Omental fat pad (tissue), 4 donors: ENCODE measurements at places on chromosomes 4 and X. TPM values are rescaled to one million over a fixed set of nuclear protein-coding genes. Genes with fewer than 3 reads are reported as not detected.

DNA sequence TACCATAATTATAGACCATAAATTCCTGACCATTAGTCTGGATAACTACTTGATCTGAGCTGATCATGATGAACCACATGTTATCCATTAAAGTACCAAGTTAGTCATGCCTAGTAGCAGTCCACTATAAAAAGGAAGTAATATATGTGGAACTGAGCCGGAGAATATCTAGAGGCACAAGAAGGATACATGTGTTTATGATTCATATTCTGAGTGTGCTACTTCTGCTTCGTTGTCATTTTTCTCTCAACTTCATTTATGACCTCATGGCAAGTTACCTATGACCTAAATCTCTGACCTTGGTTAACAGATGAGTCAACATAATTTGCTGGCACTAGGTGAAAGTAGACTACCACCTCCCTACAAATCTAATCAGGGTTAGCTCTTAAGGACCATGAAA lies 56.5 kb upstream of the ANKRD17 start:
- DNase-seq = no peak

Gene SULT1B1
- 1.0 TPM for total RNA-seq

Gene LRAT
- 2.4 TPM for total RNA-seq

Gene CCDC110
- total RNA-seq = 0.47 TPM

DNA sequence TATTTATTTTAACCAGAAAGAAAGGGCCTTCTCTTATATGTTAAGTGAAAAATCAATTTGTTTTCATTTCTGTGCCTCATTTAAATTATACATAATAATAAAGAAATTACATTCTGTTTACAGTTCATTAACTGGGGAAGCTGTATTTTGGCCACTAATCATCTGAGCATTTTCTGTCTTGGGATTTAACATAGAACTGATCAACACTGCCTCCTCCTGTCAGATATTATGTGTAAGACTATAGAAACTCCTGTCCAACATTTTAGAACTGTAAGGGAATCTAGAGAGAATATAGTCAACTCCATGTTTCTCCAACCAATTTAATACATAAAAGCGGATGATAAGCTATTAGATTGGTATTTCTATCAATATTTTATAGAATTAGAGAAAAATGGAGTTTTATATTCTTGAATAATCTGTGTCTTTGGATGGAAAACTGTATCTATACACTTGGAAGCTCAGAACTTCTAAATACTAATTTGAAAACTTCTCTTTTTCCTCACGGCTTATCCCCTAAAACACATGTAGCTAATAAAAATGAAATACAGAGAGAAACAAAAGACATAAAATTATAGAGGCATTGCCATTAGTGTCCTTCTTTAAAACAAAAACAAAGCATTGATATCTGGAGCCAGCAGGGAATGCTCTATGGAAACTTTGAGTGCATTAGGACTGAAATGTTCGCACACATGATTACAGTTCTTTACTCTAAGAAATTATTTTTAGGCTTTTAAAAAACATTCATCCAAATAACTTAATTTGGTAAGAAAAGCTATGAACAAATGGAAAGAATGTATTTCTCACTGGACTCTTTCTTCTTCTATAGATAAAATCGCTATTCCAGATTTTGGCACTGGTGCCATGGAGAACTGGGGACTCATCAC lies 33.1 kb downstream of the ENPEP start:
- DNase-seq = no peak

DNA sequence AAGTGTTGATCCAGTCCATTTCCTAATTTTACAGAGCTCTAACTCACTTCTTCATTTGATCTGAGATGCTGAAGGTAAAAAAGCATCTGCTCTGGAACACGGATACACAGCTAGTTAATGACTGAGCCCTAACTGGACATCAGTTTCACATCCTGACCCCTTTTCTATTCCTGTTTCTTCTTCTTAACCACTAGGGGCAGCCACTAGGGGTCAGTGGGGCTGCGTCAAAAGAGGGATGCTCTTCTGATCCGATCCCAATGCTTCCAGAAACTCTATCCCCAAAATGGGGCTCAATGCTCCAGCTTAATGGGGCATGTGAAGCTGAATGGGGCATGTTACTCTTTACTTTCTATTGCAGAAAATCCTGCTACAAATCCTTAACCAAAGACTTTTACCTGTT lies 33.4 kb upstream of the PHKA2 start:
- no peak for DNase-seq

Gene CT83
- not detected for total RNA-seq

Gene HSFX3
- not detected for total RNA-seq

DNA sequence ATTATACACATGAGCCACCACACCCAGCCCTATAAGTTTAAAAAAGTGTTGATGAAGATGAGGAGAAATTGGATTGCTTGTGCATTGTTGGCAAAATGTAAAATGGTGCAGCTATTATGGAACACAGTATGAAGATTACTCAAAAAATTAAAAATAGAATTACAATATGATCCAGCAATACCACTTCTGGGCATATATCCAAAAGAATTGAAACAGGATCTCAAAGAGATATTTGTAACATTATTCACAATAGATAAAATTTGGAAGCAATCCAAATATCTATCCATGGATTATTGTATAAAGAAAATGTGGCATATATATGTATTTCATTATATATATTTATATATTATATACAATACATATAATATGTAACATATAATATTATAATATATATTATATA lies 515.6 kb upstream of the GNPDA2 start:
- DNase-seq = no peak

Gene GC
- total RNA-seq = not detected

DNA sequence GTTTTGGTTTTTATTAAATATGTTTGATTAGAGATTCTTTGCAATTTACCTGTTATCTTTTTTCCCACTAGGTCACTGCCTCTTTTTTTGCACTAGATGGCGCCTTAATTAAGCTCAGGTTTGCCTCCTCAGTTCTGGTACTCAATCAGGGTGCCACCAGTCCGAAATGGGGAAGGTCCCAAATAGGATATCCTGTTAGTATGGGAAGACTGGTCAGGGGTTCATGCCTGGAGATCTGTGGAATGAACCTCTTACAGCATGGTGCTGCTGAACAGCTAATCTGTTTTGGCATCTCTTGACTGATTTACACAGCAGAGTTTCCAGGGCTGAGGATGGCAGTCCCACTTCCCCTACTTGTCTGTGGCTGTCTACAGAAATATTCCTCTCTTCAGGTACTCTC lies 24.2 kb upstream of the VSIG1 start:
- no peak for DNase-seq

- no peak for DNase-seq
Measured at GRCh38 chr4:66357316-66357715, 687.0 kb upstream of the EPHA5 start.

DNA sequence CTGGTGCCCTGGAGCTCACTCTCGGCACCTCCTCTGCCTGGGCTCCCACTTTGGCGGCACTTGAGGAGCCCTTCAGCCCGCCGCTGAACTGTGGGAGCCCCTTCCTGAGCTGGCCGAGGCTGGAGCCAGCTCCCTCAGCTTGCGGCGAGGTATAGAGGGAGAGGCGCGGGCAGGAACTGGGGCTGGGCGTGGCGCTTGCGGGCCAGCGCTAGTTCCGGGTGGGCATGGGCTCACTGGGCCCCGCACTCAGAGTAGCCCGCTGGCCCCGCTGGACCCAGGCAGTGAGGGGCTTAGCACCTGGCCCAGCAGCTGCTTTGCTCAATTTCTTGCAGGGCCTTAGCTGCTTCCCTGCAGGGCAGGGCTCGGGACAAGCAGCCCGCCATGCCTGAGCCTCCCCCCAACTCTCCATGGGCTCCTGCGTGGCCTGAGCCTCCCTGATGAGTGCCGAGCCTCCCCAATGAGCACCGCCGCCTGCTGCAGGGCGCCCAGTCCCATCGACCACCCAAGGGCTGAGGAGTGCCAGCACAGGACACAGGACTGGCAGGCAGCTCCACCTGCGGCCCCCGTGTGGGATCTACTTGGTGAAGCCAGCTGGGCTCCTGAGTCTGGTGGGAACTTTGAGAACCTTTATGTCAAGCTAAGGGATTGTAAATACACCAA lies 26.7 kb upstream of the FAM90A26 start:
- DNase-seq = no peak

Gene GAGE12H
- not detected for total RNA-seq

- DNase-seq = no peak
Measured at GRCh38 chr4:26213317-26213716, 107.5 kb upstream of the RBPJ start.

Gene GIMD1
- not detected for total RNA-seq

GRCh38 chr4:151103758-151104157 lies 4.3 kb downstream of the RPS3A start:
- no peak for DNase-seq

DNA sequence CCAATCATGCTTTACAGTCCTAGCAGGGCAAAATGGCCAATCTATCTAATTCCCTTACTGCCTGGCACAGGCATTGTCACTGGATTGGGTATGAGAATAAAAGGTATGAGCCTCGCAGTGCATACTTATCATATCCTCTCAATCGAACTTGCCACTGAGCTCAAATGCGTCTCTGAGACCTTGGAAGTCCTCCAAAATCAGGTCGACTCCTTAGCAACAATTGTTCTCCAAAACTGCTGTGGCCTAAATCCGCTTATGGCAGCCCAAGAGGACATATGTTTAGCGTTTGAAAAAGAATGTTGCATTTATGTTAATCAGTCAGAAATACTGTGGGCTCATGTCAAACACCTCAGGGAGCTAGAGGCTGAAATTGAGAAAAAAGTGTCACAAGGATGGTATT lies 69.7 kb downstream of the SPIN4 start:
- DNase-seq = no peak

- DNase-seq = no peak
Measured at GRCh38 chr4:105067431-105067830, 79.2 kb upstream of the TET2 start.
